Stimulated activated CD4-positive, alpha-beta T cell treated with anti-CD3 and anti-CD28 coated beads, TNF-alpha, amount 100 ng/mL, for 24 hours (primary cell): ENCODE measurements at places on chromosomes 13 and 19.

- DNase-seq = no peak
These were observed 381.0 kb downstream of the TSHZ3 start for GRCh38 chr19:30968210-30968609.

- no peak for DNase-seq
These were observed 63.6 kb upstream of the FLT1 start for GRCh38 chr13:28558567-28558966.

- no peak for DNase-seq
These were observed 880.6 kb upstream of the GPC6 start for GRCh38 chr13:92346046-92346445.

- no peak for DNase-seq
These were observed 29.3 kb upstream of the PSG8 start for GRCh38 chr19:42794765-42795164.

- DNase-seq = no peak
These were observed 25.7 kb downstream of the NOVA2 start for GRCh38 chr19:45947926-45948325.

GRCh38 chr19:47113850-47114651 lies 475 bp upstream of the ZC3H4 start:
- DNase-seq = no peak

GRCh38 chr19:35328851-35329285 lies at the start of gene CD22:
Gene CD22, plus strand, starts transcription at chr19:35329187. Its CDS starts 2,854 bp downstream, at chr19:35332041.
- no peak for DNase-seq

GRCh38 chr19:4059891-4060620 lies 6.6 kb downstream of the ZBTB7A start:
- DNase-seq = no peak

DNA sequence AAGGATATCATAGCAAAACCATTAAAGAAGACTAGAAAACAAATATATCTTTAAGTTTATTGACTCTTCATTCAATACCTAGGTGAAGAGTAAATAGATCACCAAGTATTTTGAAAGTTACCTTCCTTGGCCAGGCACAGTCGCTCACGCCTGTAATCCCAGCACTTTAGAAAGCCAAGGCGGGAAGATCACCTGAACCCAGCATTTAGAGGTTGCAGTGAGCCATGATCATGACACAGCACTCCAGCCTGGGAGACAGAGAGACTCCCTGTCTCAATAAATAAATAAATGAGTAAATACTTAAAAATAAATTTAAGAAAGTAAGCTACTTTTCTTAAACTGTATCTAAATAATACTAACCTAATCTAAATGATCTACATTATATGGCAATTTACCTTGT lies 8.9 kb upstream of the WBP4 start:
- no peak for DNase-seq

DNA sequence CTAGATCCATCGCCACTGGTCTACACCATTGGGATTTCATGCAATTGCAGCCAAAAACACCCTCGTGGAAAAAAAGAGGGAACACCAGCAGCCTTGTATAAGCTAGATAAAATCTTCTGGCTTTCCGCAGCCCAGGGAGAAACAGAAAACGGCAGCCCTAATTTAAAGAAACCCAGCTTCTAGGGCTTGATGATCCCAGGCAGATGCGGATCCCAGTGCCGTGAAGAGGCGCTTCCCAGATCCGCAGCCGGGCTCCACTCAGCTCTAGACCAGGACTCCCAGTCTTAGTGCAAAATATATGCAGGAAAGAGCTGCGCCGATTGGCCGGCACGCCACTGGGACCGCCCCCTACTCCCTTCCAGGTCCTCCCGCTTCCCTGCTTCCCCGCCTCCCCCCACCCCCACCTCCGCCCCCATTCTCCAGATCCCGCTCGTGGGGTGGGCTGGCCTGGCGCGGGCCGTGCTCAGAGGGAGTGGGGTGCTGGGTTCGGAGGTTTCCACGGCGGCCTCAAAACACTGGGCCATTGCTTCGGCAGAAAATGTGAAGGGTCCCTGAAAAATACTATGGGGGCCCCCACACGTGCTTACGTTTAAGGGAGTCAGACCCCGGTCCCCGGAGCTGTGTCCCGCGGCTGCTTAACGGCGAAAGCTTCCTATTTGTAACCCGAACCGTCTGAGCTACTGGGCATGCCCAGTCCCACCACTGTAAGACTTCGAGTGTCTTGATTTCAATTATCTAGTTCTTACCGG lies 63.1 kb downstream of the SERP2 start:
- peak; percentile 19 for DNase-seq

DNA sequence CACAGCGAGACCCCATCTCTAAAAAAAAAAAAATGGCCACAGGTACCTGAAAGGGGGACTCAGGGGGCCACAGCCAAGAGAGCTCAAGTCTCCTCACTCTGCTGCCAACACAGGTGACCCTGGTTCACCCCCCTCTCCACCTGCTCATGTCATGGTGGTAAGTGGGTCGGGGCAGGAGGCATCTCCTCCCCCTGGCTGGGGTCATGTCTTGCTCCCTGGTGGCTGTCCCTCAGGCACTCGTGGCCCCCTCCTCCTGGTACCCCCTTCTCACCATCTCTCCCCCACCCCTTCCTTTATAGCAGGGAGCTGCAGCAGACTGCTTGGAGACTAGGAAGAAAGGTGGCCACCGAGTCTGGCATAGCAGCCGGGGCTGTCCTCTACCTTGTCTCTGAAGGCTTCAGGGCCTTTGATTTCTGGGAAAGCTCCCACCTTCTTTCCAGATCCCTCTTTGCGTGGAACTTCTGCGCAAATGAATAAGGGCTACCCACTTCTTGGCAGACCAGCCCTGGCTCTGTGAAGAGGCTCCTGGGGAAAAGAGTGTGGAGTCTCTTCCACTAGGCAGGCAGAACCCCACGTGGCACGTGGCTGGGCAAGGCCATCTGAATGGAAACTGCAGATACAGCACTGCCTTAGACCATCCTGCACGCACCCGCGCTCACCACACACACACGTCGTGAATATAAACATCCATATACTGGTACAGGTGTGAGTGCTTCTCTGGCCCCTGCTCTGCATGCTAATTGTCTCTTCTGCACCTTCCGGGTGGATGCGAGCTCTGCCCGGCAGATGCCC lies 20.1 kb upstream of the MIER2 start:
- no peak for DNase-seq

DNA sequence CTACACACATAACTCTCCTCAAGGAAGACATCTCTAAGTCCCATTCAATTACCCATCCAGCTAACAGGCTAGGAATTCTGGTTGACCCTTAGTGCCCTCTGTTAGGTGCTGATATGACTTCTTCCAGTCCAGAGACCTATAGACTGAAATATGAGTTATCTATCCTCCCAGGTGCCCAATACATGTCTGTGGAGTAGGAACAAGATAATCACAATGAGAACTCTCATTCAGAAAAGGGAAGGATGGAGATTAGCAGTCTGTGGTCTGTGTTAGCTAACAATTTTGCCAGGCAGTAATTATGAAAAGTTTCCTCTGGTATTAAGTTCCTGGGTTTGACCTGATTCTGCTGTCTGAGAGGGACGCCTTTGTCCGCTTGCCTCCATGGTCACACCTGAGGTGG lies 44.2 kb upstream of the SLAIN1 start:
- no peak for DNase-seq

DNA sequence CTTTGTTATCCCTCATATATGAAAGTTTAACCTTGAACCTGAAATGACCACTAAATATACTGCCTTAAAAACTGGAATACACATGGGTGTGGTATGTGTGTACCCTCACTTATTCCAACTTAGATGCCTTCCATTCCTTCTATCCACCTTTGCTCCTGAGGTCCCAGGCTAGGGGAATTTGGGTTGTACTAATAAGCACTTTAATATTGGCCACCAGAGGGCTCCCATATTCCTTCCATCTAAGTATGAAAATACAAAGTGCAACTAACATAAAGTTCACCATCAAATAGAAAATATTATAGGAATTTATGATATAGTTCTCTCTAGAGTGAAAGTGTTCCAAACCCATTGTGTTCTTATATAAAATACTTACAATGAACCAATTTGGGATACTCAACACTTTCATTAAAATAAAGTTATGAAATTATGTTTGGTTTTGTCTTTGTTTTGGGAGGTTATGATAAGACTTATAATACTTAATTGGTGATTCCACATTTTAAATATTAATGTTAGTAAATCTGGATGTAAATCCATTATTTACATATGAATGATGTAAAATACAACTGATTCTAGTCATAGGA lies 62.3 kb downstream of the ITGBL1 start:
- DNase-seq = no peak

GRCh38 chr13:31038834-31039552 lies 106.5 kb downstream of the TEX26 start:
- DNase-seq = no peak

GRCh38 chr13:80235166-80235966 lies 105.6 kb downstream of the SPRY2 start:
- DNase-seq = no peak

- no peak for DNase-seq
These were observed 48.5 kb upstream of the F7 start for GRCh38 chr13:113057084-113057483.

DNA sequence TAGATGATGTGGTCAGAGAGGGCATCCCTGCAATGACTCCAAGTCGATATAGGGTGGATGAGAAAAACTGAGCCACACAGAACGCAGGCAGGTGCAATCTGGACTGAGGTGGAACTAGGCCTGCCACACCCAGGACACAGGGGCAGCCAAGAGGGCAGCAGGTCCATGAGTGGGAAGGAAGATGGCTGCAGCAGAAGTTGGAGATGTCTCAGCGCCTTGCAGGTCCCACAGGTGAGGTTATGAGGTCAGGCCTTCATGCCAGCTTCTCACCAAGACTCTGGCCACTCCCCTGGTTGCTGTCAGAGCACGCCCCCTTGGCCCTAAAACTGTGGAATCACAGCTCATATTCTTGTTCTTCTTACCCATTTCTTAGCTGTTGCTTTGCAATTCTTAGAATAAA lies 147.7 kb upstream of the VSTM2B start:
- DNase-seq = no peak

DNA sequence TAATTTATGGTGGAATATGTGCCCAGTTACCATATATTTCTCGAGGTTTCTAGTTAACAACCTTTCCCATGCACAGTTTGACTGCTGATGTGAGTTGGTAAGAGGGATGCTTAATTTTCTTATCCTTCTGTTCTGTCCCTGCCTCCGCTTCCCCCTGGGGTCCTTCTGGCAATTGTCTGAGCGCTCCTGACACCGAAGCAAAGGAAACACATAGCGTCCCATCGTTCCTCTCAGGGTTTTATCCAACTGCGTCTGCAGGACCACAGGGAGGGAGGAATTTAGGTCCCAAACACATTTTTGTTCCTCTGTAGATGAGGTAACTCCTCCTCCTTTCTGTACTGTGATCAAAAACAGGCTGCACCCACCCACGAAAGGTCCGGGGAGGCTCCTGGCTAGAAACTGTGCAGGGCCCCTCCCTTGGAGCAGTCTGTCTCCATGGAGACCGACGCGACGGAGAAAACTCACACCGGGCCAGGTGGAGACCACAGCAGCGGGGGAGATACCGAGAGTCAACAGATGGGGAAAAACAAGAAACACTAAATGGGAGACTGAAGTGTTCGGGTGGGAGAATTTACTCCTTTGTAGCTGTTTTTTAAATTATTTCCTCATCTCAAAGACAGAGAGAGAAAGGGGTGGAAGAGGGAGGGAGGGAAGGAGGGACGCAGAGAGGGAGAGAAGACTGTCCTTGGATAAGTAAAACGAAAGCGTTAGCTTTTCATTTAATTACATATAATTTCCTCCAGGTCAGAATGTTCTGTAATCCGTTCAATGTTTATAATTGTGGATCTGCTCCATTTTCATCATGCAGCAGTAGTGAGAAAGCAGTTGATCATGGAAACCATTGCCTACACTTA lies 191.8 kb upstream of the NBEA start:
- no peak for DNase-seq

GRCh38 chr13:43484432-43485225 lies 302.1 kb downstream of the ENOX1 start:
- no peak for DNase-seq

- DNase-seq = no peak
These were observed 267.5 kb upstream of the KLHL1 start for GRCh38 chr13:70375718-70376117.

DNA sequence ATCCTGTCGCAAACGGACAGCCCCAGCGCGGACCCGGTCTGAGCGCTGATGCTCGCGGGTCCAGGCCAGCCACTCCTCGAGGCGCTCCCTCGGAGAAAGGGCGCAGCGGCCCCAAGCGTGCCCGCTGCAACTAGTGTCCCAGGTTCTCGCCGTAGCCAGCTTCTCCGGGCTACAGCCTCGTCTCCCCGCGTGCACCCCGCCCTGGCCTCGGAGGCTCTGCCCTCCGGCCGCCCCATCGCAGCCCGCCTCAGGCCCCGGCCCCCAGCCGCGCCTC lies 487 bp downstream of the FLT1 start:
- DNase-seq = no peak

GRCh38 chr19:46080561-46080960 lies 39.8 kb upstream of the IGFL4 start:
- no peak for DNase-seq

GRCh38 chr19:30029721-30030510 lies 87.9 kb downstream of the URI1 start:
- DNase-seq = no peak

GRCh38 chr13:98488736-98489135 lies 88.2 kb downstream of the STK24 start:
- DNase-seq = no peak

DNA sequence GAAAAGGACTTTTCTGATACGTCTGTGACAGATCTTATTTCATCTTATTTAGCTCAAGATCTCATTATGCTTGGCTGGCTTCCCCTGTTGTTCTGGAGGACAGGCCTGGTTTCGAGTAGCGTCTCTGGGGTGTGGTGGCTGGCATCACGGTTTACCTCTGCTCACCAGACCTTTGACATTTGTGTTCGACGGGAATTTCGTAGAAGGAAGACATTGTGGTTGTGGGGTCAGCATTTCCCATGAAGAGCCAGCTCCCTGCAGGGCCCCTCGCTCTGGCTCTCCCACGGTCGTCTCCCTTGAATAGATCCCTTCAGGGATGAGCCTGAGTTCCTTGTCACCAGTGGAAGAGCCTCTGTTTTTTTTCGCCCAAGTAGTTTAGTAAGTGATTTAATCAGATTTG lies 78.6 kb upstream of the TEX29 start:
- no peak for DNase-seq

- no peak for DNase-seq
These were observed 216.4 kb downstream of the SLITRK5 start for GRCh38 chr13:87887459-87888123.

DNA sequence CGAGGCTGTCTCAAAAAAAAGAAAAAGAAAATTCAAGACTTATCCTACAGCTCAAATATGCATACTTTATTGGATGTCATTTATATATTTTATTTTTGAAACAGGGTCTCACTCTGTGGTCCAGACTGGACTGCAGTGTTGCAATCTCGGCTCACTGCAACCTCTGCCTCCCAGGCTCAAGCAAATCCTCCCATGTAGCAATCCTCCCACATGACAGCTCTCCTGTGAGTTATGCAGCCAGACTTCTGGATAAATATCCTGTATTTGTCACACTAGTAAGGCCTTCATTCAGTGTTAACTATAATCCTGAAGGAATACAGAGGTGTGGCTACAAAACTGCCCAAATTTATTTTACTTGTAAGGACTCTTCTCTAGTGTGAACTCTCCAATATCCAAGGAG lies 7.2 kb downstream of the ZNF552 start:
- no peak for DNase-seq

DNA sequence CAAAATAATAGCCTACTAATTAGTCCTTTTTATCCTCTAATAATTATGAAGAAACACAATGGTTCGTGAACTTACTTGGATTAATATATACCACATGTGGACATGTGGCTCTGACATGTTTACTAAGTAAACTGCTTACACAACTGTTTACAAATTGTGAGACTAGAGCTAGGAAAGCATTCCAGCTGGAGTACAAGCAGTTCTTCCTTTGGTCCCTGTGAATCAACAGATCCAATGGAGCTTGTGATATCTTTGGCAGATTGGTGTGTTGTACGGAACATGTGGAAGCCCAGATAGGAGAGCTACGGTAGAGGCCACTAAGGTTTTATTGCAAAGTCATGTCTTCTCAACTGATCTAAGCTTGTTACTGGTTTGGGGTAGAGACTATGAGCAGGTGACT lies 145.5 kb upstream of the SPRY2 start:
- DNase-seq = no peak
